ENCODE measurements at places on chromosomes 3 and 15.

- DNase-seq = no peak
Observed at GRCh38 chr3:177887475-177887874, 648.8 kb upstream of the KCNMB2 start.

DNA sequence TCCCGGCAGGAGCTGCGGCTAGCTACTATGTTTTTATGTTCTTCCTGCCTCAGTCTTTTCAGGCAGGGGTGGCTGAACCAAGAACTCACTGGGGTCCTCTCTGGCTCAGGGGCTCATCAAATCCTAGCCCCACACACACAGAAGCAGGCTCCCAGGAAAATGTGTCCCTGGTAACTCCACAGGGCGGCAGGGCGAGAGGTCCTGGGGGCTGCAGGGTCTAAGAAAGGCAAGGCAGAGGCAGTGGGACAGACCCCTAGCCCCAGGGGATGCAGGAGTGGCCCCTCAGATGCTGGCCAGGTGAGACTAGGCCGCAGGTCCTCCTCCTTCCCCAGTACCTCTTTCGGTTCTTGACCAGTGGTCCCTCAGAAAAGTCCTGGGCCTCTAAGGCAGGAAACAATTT lies 48.9 kb downstream of the PTH1R start:
- DNase-seq = no peak

GRCh38 chr3:105752791-105753415 lies 115.9 kb downstream of the CBLB start:
- no peak for DNase-seq

DNA sequence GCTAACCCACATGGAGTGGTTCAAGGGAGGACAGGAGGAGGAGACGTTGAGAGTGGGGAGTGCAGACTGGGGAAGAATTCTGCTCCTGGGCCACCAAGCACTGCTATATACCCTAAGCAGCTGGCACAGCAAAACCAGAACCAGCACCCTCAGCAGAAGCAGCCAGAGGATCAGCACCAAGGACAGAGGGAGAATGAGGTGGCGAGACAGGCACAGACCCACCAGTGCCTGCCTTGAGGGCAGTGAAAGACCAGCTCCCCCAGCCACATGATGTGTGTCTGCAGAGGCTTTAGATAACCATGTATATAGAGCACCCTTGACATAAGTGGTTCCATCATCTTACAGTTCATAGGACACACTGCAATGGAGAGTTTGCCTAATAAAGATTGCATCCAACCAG lies 319.0 kb downstream of the GABRB3 start:
- DNase-seq = no peak

DNA sequence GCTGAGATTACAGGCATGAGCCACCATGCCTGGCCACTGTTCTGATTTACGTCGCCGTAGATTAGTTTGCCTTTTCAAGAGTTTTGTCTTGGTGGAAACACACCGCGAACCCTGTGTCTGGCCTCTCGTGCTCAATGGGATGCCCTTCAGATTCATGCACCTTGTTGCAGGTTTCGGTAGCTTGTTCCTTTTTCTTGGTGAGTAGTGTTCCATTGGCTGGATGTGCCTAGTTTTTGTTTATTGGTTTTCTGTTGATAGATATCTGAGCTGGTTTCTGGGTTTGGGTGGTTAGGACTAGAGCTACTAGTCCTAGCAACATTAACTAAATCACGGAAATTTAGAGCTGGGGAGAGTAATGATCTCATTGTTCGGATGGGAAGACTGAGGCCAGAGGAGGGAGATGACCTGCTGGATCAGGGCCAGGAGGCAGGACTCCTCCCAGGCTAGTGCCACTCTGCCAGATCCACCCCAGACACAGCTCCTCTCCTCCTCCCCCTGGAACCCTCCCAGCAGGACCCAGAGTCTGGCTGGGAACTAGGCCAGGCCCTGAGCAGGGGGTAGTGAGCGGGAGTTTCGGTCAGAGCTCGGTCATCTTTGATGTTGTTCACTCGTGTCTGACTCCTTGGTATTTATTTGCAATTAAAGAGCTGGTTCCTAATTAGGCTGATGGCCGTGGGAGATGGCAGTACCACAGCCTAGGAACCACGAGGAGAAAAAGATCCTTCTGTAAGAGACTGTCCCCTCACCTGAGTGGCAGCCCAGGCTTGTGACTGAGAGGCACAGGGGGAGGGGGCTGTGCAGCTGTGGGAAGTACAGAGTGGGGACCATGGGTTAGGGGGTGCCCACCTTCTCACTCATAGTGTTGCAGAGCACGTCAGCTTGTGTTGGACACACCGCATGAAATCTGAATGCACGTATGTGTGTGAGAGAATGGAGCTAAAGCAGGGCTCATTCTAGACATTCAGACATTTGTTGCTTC lies 73.4 kb downstream of the SMAD6 start:
- DNase-seq = no peak

- no peak for DNase-seq
Observed at GRCh38 chr3:155912579-155913190, 42.2 kb downstream of the GMPS start.

DNA sequence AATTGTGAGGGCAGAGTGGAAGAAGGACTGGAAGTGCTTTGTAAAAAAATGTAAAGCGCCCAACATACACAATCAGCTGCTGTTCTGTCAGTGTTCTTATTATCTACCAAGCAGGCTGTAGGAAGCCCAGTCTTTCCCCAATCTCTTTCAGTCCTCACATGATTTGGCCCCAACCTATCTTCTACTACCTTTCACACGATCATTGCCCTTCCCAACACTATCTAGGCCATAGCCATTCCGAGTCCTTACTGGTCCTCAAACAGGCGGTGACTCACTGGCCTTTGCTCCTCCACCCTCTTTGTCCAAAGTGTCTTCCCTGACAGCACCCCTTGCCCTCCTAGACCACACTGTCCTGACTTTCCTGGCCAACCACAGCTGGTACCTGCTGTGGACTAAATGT lies 861 bp upstream of the RFT1 start:
- no peak for DNase-seq

DNA sequence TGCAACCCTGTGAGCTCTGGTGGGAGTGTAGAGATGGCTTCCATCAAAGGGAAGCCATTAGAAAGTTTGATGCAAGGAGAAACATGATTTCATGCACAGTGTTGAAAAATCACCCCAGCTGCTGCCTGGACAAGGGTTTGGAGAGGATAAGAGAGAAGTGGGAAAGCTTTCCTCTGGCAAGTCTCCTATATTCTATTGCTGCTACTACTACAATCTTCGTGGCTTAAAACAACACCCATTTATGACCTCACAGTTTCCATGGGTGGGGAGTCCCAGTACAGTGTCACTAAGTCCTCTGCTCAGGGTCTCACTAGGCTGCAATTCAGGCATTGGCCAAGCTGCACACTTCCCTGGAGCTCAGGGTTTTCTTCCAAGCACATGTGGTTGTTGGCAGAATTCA lies 229.3 kb downstream of the TAFA4 start:
- no peak for DNase-seq

- DNase-seq = no peak
Observed at GRCh38 chr3:165521131-165521871, 315.9 kb downstream of the BCHE start.

DNA sequence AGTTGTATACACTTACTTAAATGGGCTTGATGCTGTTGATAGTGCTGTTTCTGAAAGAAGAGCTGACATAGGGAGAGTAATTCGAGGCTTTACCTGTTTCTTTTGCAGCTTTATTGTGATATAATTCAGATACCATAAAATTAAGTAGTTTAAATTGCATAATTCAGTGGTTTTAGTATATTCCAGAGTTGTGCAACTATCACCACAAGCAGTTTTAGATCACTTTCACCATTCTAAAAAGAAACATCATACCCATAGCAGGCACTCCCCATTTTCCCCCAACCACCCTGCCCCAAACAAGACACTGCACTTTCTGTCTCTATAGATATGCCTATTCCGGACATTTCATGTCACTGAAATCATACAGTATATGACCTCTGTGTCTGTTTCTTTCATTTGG lies 98.5 kb downstream of the MTHFS start:
- DNase-seq = no peak

- no peak for DNase-seq
Observed at GRCh38 chr3:151912028-151912427, 38.6 kb downstream of the SUCNR1 start.

GRCh38 chr3:166071-166470 lies 30.5 kb upstream of the CHL1 start:
- no peak for DNase-seq

- DNase-seq = no peak
Observed at GRCh38 chr3:86985181-86985826, 5.6 kb downstream of the VGLL3 start.

DNA sequence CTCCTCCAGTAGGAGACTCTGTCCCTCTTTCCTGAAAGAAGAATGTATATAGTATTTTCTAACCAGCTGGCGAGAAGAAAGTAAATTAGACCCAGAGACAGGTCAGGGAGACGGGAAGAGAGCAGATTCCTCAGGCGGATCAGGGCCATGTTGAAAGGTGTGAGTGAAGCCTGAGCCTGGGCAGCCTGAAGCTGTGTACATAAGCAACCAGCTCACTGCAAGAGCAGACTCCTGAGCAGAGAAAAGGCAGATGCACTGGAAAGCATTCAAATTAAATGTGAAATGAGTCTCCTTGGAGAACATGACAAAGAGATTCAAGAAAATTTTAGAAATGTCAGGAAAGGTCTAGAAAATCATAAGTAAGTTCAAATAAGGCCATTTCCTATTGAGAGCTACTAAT lies 165.8 kb downstream of the GOLIM4 start:
- peak; percentile 15 for DNase-seq

DNA sequence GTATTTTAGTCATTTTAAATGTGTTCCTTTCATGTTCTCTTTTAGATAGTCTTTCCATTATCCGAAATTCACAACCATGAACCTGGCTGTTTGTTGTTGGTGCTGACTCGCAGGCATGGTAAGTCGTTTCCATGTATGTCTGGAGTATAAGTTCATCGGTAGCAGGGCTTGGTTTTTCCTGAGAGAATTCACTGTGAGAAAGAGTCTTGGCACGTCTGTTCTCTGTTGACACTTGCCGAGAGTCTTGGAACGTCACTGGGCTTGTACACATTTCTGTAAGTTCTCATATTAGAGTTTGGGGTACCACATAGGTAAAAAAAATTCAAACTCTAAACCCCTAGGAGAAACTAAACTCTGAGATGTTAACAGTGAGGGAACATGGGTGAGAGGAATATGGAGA lies 29.4 kb upstream of the EIF4A2 start:
- no peak for DNase-seq

DNA sequence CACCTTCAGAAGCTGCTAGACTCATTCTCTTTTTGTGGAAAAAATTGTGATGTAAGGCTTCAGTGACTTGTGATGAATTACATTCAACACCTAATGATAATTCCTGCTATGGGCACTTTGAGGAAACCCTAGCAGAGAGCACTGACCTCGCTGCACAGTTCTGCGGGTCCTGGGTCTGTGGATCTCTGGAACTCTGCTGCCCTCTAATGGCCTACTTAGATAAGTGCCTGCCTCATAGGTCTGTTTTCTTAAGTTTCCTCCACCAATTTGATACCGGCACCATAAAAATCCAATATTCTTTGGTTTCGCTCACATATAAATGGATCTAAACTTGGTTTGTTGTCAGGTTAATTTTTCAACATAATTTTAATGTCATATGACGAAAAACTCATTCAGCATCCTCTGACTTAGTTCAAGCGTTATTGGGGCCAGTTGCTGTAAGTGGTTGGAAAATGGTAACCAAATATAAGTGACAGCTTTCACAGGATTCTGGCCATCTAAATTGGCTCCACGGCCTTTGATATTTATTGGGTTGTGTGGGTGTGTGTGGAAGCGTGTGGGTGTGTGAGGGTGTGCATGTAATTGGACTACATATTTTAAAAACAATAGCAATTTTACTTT lies 10.4 kb downstream of the SLITRK3 start:
- DNase-seq = peak; percentile 60

GRCh38 chr3:185215873-185216606 lies 37.8 kb downstream of the EHHADH start:
- DNase-seq = peak; percentile 7

DNA sequence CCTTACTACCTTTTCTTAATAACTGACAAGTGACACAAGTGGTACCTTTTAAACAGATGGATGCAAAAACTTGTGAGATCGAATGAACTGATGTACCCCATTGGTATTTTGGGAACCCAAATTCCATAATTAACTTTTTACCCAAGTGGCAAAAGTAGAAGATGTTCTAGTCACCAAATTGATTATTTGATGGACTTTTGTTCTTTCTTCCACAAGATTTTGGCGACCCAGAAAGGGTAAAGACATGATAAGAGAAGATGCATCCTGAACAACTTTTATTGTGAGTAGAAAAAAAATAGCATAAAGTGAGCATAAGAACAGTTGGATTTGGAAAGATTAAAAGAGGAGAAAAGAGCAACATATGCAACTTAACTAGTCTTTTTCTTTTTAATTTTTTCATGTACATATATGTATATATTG lies 159.5 kb downstream of the TIGIT start:
- no peak for DNase-seq

GRCh38 chr3:78091478-78092119 lies 1051.7 kb downstream of the ROBO2 start:
- DNase-seq = peak; percentile 32

DNA sequence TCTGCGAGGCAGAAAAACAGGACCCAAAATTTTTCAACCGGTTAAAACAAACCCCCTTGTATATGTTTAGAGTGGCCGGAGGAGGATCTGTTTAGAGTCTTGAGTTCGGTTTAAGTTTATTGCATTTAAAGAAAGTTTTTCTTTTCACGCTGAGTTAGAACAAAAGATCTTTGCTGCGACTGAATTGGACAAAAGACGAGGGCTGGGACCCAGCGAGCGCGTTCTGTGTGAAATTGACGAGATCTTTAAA lies 9.8 kb downstream of the NR2F2 start:
- no peak for DNase-seq

DNA sequence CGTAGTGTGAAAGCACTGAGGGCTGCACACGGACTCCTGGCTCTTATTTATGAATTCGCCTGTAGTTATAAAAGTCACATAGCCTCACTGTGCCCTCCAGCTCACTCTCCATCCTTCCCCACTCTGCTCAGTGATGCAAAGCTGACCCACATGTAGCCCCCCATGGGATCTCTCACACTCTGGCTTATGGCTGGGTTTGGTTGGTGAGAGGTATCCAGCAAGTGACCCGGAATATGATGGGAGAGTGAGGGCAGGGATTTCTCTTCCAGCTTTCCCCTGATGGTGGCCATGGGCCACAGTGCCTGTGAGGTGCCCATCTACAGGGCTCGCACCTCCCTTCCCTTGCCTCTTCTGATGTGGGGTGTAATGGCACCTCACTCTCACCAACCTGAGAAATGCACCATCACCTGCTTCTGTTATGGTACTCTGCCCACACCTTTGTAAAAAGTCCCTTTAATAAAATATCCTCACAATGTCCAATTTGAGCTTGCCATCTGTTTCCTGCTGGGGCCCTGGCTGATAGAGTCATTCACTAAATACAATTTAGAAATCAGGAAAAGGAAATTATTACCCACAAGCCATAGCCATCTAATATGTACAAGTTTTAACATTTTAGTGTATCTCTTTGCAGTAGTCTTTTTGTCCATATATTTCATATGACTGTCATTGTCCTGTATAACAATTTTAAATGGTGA lies 93.6 kb downstream of the SCN11A start:
- no peak for DNase-seq

DNA sequence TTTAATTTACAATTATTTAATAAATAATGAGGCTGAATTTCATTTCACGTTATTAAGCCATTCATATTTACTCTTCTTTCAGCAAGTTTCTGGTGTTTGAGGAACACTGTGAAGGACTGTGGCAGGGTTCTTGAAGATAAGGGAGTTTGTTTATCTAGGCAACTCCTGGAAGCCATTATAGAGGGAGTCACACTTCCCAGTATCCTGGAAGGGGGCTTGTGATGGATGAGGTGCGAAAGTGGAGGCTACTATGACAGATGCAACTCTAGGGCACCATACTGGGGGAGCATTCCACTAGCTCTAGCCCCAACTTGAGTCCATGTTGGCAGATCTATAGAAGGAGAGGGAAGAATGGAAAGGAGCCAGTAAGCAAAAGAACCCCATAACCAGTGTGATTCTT lies 14.4 kb downstream of the CNOT10 start:
- no peak for DNase-seq

All from SHP77 (cell line).